Cerebellar nuclear complex (tissue), 1 donor: ENCODE measurements at places on chromosomes 4 and X.

GRCh38 chr4:112352736-112353135 is 55.6 kb downstream of the ALPK1 start:
- no peak for DNase-seq

- no peak for DNase-seq
Measured at GRCh38 chr4:140717313-140717712, 38.9 kb downstream of the TBC1D9 start.

DNA sequence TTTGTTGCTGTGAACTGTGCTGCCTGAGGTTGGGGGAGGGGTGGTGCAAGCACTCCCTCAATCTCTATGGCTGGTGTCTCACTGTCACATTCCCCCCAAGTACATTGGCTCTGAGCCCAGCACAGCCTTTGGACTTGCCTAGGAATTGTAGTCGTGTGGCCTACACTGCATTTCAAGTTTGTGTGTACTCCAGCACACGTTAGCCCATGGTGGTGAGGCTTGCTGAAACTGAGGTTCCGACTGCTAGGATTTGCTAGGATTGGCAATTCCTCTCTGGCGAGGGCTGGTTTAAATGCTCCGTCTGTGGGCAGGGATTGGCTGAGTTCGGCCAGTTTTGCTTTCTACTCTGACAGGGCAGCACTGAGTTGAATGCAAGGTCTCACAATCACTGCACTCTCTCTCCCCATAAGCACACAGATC is 121.7 kb upstream of the CXXC4 start:
- no peak for DNase-seq

DNA sequence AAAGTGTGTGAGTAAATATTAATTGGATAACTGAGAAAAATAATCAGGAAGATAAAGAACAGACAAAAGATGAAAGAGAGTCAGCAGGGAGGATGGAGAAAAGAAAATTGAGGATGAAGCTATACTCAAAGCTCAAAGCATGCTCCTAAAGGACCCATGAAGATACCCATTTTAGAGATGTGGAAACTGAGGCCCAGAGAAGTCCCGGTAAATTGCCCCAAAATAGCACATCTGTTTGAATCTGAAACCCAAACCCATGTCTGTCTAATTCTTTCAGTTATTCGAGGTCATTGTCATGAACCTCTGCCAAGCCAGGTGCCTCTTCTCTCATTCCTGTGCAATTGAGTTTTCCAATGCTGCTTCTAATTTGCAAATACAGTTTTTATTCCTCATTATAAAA is 29.6 kb upstream of the MSX1 start:
- DNase-seq: no peak

GRCh38 chrX:3514996-3515395 is 168.5 kb upstream of the MXRA5 start:
- DNase-seq: no peak

DNA sequence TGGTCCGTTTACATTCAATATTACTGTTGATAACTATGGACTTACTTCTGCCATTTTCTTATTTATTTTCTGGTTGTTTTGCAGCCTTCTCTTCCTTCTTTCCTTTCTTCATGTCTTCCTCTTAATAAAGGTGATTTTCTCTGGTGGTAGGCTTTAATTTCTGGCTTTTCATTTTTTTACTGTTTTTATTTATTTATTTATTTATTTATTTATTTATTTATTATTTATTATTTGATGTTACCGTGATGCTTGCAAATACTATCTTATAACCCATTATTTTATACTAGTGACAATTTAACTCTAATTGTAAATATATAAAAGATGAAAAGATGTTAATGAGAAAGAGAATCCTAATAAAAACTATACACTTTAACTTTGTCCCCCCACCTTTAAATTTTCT is 112.8 kb downstream of the SPIN3 start:
- DNase-seq: no peak

DNA sequence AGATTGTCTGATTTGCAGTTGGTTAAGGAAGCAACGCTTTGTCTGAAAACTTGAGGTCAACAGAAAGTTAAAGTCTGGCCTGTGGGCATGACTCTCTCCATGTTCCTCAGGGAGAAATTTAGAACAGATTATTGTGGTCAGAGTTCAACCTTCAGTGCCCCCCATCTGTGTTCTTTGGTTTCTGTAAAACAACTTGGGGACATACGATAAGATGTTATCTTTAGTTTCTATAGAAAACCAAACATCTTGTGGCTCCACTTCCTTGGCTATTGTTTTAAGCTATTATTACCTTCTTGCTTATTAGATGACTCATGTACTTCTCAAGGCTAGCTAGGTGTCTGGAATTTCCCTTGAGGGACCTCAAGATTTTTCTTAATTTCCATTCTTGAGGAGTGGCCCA is 507.7 kb downstream of the PDHA2 start:
- DNase-seq: no peak

- DNase-seq: no peak
Measured at GRCh38 chrX:133321451-133321850, 93.8 kb downstream of the GPC4 start.

- no peak for DNase-seq
Measured at GRCh38 chr4:182019148-182019652, 224.0 kb upstream of the TENM3 start.

DNA sequence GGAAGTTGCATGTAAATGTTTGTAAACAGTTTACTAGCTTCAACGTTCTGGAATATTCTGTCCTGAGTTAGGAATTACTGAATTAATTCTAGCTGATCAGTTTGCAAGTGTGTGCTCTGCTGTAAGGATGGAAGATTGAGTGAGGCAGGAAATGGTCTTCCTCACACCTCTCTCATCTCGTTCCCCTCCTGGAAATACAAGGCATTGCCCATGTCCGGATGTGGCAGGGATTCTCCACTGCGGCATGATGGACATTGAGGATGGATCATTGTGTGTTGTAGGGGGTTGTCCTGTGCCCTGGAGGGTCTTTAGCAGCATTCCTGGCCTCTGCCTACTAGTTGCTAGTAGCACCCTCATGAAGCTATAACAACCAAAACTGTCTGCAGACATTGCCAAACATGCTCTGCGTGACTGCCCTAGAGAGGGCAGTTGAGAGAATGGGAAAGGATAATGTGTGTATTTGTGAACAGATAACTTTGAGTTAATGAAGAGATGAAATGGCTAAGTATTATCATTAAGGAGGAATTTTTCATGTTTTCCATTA is 12.6 kb downstream of the CA5B start:
- DNase-seq: no peak

DNA sequence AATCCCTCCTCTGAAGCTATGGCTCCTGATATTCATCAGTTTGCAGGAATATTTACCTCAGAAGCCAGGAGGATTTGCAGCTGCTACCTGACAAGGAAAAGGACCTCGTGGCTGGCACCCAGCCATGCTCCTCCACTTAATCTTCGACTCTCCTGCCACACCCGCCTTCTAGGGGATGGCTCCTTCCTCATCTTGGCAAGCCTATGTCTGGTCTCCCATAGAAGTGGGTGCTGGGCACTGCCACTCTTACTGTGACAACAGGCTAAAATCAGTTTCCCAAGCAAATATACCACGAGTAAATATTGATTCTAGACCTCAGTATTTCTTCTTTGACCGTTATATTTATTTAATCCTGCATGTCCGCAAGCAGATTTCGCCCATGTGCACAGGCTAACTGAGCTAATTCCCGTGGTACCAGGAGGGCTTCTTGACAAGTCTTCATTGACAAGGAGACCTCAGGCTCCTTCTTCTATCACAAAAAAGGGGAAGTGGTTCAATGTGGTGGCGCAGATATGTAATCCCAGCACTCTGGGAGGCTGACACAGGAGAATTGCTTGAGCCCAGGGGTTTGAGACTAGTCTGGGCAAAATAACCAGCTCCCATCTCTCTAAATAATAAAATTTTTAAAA is 52.6 kb upstream of the DCTD start:
- no peak for DNase-seq

DNA sequence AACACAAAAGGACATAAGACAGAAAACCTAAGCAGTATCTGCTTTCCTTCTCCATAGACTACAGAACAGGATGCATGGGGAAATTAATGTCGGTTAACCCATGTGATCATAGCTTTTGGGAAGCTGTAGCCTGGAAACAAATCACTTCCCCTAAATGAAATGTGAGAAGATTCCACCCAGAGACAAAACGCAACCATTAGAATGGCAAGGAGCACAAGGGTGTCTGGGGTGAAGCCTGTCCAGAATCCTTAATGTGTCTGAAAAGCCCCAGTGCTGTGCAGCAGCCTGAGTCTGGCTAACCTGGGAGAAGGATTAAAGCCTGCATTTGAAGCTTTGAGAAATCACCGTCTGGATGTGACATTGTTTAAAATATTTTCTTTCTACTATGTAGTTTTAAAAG is 213.3 kb downstream of the ANKRD50 start:
- DNase-seq: no peak

DNA sequence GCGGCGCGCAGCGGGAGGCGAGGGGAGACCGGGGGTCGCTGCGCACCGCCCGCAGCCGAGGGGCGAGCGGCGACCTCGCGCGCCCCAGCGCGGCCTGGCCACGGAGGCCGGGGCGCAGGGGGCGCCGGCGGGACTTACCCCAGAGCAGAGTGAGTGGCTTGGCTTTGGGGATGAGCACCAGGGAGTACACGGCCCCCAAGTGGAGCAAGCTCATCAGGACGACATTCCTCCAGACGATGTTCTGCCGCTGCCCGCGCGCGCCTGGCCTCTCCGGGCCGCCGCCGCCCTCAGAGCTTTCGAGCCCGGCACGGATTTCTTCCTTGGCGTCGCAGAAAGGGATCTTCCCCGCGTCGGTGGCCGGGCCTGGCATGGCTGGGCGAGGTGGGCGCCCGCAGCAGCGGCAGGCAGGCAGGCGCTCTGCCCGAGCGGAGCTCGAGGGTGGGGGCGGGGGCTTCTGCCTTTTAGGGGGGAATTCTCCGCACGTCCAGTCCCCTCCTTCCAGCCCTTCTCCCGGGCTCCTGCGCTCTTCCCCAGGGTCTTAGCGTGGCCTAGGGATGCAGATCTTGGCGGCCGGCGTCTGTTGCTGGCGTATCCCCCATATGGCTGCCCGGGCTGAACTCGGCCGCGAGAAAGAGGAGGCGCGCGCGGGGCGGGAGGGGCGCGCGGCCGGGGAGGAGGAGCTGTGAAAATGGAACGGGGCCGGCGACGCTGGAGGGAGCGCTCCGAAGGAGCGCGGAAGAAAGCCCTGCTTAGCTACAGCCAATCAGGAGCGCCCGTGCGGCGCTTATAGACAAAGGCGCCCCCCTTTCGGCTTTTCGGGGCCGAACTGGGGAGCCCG is at the start of gene SCD5:
TSS of gene SCD5 (minus strand) at position 629 of the 838 bp plus-strand sequence. CDS start at position 370, 259 bp downstream.
- DNase-seq: peak; percentile 36

GRCh38 chr4:100016191-100016590 is 66.1 kb upstream of the H2AZ1 start:
- no peak for DNase-seq

- DNase-seq: no peak
Measured at GRCh38 chr4:117421706-117422105, 336.3 kb upstream of the TRAM1L1 start.

DNA sequence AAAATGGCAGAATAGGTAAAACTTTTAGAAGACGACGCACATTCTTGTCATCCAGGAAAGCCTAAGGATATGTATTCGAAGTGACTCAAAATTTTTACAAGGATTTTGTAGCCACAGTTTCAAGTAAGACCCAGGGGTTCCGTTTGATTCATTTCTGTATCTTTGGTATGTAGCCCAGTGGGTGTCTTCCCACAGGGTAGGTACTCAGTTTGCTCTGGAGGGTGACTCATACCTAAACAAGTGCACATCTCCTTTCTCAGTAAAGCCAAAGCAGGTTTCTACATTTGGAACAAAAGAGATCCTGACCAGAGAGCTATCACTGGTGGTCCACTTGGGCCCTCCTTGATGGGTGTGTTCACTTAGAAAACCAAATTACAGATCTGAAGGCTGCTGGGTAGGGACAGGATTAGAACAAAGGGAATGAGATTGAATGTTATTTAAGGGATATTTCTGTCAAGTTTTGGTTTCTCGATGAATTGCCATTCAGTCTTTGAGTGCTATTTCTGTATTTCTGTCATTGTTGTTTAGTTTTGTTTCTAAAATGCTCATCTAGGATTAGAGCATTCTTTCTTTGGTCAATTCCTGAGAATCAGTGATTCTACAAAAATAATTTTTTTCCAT is 56.1 kb downstream of the PLS3 start:
- no peak for DNase-seq

GRCh38 chr4:84916227-84916626 is 50.3 kb downstream of the WDFY3 start:
- DNase-seq: no peak

- no peak for DNase-seq
Measured at GRCh38 chrX:10156199-10157031, at the start of gene CLCN4. Gene CLCN4 (plus strand): TSS chrX:10156975. CDS start chrX:10185033, 28,058 bp downstream.

DNA sequence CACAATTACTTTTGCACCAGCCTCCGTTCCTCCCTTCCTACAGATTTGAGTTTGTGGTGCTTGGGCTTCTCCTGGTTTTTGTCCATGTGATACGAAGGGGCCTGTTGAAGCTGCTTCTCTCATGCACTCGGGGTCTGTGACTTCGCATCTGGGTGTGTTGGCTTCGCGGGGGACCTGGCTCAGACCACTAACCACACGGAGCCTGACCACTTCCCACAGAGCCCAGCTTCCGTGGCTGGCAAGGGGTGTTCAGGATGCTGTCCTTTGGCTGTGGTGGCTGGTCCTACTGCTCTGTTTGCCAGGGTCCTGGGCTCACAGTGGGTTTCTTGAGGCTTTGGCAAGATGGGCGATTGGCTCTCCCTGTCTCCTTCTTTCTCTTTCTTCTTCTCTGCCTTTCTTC is 19.8 kb upstream of the XG start:
- no peak for DNase-seq

- DNase-seq: no peak
Measured at GRCh38 chr4:7145291-7145934, 46.9 kb upstream of the SORCS2 start.

DNA sequence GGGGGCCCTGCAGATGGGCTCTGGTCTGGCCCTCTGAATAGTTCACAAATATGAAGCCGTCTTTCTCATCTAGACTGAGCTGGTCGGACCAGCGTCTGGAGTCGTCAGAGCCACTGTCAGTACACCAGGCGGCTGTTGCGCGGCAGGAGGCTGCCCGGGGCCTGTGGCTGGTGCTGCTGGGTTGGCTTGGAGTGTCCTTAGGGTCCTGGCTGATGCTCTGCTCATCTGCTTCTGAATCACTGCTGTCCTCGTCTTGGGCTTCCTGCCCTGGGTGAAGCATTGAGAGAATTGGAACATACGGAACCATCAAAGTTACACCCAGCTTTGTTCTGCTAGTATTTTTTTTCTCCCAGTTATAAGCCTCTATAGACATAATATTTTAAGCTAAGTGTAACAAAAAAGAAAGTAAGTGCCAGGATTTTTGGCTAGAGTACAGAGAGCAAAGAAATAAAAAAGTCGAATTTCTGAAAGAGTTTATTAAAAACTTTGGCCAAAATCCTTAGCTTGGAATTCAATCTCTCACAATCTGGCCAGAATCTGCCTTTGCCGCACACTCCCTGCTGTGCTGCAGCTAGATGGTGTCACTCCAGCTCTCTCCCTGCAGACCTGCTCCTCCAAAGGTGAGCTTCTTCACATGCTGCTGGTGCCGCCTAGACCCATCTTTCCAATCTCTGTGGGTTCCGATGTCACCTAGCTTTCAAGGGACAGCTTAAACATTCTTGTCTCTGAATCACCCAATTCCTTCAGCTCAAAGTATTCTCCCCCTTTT is 96.2 kb downstream of the CDS1 start:
- no peak for DNase-seq

GRCh38 chr4:2406920-2407319 is 11.5 kb downstream of the ZFYVE28 start:
- DNase-seq: no peak
